ENCODE measurements at places on chromosomes 13 and 19. TPM values are rescaled to one million over a fixed set of nuclear protein-coding genes. Genes with fewer than 3 reads are reported as not detected.

- no peak for DNase-seq
Observed at GRCh38 chr13:53088871-53089270, 60.3 kb downstream of the OLFM4 start.

GDF15 gene
- 1.3 TPM for polyA plus RNA-seq

C19orf67 gene
- not detected for polyA plus RNA-seq

DNA sequence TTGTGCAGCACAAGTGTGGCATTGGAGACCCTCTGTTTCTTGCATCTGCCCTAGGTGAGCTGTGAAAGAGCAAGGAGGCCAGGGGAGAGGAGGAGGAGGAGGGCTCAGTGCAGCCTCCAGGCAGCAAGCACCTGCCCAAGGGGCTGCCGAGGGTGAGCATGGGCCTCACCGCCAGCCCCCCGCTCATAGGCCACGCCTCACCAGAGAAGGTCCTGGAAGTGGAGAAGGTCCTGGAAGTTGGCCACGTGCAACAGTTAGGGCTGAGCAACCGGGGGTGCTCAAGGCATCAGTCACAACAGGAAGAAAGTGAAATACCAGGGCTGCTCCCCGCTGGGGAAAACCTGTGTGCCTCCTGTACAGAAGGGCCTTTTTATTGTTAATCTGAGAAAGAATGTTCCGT lies 168.9 kb downstream of the TEX29 start:
- no peak for DNase-seq

CNN2 gene
- polyA plus RNA-seq, result 37.3 TPM

DNA sequence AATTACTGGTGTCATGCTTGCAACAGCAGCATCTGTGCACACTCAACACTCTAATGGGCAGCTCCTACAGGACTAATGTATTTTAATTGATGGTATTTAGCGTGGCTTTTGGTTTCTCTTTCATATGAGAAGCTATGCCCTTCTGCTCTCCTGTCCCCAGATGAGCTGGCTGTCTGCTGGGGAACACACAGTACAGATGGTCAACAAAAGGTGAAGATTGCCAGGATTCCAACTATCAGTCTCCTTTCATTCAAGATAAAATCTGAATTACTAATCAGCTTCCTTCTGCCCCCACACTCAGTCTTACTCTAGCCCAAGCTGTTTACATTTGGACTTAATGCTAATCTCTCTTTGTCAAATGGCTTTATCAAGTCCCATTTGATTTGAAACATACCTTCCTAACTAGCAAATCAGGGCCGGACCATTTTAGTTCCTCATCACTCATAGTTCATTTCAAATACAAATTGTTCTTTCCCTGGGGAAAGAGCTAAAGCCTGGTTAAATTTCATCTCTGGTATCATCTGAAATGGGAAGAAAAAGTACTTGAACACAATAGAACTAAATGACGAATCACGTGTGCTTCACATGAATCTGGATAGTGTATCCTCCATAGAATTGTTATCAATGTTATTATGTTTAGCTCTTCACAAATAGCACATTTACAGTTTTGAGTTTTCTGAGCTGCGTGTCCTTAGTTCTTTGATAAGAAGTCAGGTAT lies 988.0 kb downstream of the PCDH17 start:
- no peak for DNase-seq

GRIN3B gene
- 0.14 TPM for polyA plus RNA-seq

VSTM2B gene
- 0.40 TPM for polyA plus RNA-seq

GRCh38 chr19:12947702-12948611 lies 2.3 kb downstream of the RAD23A start:
- no peak for DNase-seq

DNA sequence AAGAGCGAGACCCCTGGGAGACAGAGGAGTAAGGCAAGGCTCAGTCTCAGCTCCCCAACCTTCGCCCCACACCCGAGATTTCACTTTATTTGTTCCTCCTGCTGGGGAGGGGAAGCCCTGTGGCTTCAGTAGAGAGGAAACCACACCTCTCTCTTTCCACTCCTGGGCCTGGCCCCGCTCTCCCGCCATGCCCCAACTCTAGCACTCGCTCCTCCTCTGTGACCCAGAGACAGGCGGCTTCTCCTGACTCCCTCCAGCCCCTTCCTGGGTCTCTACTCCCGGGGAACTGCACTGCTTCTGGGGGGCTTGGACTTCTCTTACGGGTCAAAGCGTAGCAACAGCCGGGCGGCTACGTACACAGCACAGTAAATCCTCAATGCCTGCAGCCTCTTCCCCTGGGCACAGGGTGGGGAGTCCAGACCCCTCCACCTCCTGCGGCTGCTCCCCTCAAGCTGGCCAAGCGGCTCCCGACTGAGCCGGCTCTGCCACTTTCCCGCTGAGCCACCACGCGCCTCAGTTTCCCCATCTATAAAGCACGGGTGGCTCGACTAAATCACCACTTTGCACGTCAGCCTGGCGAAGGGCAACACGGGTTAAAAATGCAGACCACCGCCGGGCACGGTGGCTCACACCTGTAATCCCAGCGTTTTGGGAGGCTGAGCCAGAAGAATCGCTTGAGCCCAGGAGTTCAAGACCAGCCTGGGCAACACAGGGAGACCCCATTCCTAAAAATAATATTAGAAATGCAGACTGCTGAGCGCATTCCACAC lies 1.4 kb downstream of the RNF126 start:
- no peak for DNase-seq

DNA sequence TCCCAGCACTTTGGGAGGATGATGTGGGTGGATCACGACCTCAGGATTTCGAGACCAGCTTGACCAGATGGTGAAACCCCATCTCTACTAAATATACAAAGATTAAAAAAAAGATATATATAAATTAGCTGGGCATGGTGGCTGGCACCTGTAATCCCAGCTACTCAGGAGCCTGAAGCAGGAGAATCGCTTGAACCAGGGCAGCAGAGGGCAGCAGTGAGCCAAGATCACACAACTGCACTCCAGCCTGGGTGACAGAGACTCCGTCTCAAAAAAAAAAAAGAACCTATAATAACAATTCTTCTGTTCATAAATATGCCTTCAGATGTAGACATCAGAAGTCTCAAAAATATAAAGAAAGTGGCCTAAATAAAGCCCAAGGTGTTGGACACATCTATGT lies 7.6 kb downstream of the ZNF737 start:
- no peak for DNase-seq

GADD45B gene
- 12.2 TPM for polyA plus RNA-seq

SLC10A2 gene
- not detected for polyA plus RNA-seq

DNA sequence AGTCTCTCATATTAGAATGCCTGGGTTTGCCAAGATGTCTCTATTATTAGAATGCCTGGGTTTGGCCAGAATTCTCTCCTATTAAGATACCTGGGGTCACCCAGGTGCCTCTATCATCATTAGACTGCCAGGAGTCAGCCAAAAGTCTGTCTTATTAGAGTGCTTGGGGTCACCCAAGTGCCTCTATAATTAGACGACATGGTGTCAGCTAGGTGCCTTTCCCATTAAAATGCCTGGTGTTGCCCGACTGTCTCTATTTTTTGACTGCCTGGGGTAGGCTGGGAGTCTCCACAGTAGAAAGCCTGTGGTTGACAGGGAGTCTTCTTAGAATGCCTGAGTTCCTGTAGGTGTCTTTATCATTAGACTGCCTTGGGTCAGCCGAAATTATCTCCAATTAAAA lies 1536.6 kb downstream of the UQCRFS1 start:
- no peak for DNase-seq

NRTN gene
- polyA plus RNA-seq, result not detected

DNA sequence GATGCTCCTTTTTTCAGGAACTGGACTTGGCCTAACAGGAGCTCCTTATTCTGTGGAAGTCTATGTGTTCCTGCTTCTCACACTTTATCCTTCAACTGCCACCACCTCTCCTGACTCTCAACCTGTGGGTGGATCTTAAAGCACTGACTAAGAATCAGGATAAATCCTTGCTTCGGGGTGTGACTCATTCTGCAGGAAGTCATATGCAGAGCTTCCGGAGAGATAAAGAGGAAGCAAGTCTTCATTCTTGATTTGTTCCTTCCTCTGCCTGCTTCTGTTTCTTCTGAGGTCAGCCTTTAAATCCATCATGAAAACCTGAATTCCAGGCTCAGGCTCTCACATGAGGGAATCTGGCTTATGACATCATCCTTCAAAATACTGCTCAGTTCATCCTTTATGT lies 137.1 kb upstream of the ATXN8OS start:
- no peak for DNase-seq

GRCh38 chr13:99895444-99896368 lies 75.9 kb downstream of the ZIC5 start:
- no peak for DNase-seq

IGFLR1 gene
- 3.3 TPM for polyA plus RNA-seq

DNA sequence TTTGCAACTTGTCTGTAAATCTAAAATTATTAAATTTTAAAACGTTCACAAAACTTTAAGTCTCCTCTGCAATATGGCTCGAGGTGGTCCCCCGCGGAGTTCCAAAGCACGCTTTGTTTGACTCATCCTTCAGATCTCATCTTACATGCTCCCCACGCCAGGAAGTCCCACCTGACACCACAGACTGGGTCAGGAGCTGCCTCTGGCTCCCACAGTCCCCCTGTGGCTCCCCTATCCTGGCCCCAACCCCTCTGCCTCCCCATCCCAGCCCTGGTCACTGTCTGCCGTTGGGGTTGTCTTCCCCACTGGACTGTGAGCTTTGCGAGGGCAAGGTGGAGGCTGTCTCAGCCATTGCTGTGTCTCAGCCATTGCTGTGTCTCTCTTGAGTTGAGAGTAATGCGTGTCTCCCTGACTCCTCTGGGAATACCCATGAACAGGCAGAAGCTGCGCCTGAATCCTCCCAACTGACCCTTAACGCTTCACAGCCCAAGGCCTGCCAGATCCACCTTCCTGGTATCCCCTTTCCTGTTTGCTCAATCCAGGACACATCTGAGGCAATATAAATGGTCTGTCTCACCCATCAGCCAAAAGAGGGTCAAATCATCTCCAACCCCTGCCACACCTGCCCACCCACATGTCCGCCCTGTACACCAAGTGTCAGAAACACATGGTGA lies 15.9 kb downstream of the DYRK1B start:
- DNase-seq, result no peak

- no peak for DNase-seq
Observed at GRCh38 chr13:99947666-99948065, 23.9 kb downstream of the ZIC5 start.

DNA sequence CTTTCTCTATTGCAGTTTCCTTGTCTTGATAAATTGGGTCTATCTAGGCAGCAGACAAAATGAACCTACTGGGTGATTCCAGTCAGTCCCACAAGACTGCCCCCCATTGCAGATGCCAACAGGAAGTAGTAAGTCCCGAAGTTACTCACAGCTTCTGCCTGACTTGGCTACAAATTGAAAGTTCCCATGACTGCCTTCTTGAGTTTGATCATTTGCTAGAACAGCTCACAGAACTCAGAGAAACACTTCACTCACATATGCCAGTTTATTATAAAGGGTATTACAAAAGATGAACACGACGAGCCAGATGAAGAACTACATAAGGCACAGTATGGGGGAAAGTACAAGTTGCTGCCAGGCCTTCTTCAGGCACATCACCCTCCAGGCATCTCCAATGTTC lies 50.0 kb downstream of the TEX26 start:
- DNase-seq, result no peak

- no peak for DNase-seq
Observed at GRCh38 chr19:2536461-2536860, 60.5 kb downstream of the GADD45B start.

MAP2K7 gene
- 23.0 TPM for polyA plus RNA-seq

- no peak for DNase-seq
Observed at GRCh38 chr19:27955485-27956480, 1257.2 kb downstream of the UQCRFS1 start.

GRCh38 chr13:50668049-50668448 lies 175.4 kb downstream of the DLEU7 start:
- DNase-seq, result no peak

GRCh38 chr13:72696579-72696978 lies 30.9 kb downstream of the MZT1 start:
- DNase-seq, result peak; percentile 7

Measured in muscle of arm (tissue), 14 donors.